ENCODE measurements at places on chromosomes 2 and 18. TPM values are rescaled to one million over a fixed set of nuclear protein-coding genes. Genes with fewer than 3 reads are reported as not detected.

DNA sequence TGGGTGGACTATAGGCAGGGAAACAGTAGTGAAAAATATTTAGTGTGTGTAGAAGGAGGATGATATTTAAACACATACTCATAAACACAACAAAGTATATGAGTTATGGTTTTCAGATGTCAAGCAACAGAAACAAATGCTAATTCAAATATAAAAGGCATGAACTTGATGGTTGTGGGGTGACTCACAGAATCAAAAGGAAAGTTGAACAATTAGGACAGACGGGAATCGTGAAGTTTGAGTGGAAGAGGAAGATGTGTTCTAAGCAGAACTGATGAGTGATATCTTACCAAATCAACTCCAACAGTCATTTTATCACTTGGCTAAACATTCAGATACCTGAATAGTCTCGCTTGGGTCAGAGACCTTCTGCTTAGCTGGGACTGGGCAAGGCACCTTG is 53.6 kb upstream of the ITGA6 start:
- no peak for DNase-seq

GRCh38 chr2:46923041-46923528 is 7.5 kb upstream of the MCFD2 start:
- no peak for DNase-seq

GRCh38 chr18:31229829-31230228 is 67.2 kb upstream of the DSC1 start:
- DNase-seq: no peak

Gene MARCHF4
- total RNA-seq: not detected
